ENCODE measurements at places on chromosomes 7 and 10.
A peak's percentile ranks its signal among the peaks of the same experiment; 100 is the strongest.

DNA sequence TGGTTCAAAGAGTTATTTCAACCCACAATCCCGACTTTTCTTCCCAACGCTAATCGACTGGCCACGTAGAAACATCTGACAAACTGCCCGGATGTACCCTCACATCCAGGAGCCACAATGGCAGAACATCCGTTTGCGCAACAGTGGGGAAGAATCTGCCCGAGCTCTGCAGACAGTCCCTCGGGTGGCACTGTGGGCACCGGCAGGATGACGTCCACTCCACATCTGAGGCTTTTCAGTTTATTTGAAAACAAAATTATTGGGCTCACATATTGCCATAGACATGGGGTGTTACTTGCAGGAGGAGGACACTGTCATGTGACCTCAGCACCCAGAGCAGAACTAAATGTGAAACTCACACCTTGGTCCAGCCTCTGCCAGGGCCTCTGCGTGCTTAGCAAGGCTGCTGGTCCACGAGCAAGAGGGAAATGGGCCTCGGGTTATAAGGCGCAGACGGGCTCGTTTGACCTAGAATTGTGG is 84.1 kb downstream of the MKI67 start:
- DNase-seq, result no peak

DNA sequence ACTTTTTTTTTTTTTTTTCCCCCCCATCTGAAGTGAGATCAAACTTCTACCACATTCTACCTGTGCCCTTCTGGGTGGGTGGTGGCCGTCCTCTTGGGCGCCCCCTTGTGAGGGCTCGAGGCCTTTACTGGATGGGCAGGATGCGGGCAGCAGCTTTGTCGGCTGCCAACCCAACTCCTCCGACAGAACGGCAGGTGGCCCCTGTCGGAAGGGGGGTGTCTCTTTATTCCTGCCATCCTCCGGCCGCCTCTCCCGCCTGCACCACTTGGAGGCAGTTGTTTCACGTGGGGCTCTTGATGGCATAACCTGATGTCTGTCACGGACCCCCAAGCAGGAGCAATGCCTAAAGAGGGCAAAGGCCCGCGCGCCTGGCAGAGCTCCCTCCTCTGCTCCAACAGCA is 31.0 kb downstream of the AMZ1 start:
- peak; percentile 63 for DNase-seq

GRCh38 chr10:113576852-113577251 is 24.0 kb downstream of the HABP2 start:
- no peak for DNase-seq

- DNase-seq, result no peak
Measured at GRCh38 chr10:86914734-86915133, 42.7 kb downstream of the MMRN2 start.

DNA sequence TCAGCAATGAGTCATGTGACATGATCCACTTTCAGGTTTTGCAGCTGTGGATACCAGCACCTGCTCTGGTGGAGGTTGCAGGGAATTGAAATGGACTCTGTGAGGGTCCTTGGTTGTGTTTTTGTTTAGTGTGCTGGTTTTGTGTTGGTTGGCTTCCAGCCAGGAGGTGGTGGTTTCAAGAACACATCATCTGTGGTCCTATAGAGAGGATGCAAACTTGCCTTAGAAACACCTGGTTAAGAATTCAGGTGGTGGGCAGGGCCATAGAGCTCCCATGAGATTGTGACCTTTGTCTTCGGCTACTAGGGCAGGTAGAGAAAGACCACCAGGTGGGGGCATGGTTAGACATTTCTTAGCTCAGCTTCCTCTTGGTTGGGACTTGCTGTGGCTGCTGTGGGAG is 59.2 kb upstream of the CYP2C9 start:
- DNase-seq, result no peak

DNA sequence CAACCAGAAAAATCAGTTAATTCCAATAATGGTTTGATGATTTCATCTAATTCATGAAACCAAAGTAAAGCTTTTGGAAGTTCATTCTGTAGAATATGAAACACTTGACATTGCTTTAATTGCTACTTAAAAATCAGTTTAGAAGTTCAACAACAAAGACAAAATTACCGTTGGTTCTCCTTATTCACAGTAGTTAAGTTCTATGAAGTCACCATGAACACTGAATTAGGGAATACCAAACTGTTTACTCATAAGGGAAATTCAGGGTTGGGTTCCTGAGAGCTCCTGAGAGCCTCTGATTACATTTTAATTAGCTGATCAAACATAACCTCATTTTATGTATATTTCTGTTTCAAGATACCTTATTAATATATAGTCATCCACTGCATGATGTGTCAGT is 46.2 kb downstream of the ZNF438 start:
- no peak for DNase-seq

GRCh38 chr10:106506526-106507283 is 657.8 kb downstream of the SORCS1 start:
- no peak for DNase-seq

GRCh38 chr7:112566442-112567324 is 85.9 kb downstream of the LSMEM1 start:
- no peak for DNase-seq

- DNase-seq, result no peak
Measured at GRCh38 chr7:115195208-115195607, 273.3 kb downstream of the MDFIC start.

DNA sequence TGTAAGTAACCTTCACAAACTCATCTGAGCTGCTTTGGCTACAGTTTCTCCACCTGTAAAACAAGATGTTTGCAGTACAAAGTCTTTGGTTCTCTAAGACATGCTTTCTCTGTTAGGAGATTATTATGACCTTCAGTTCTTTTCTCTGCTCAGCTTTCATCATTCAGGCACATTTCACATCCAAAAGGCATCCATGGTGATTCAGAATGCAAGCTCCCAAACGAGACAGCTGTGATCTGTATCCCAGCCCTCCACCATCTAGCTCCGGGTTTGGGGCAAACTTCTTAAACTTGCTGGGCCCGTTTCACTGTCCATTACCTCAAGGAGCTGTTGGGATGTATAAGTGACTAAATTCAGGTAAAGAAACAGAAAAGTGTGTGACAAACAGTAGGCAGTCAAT is 95.8 kb upstream of the COL1A2 start:
- no peak for DNase-seq

DNA sequence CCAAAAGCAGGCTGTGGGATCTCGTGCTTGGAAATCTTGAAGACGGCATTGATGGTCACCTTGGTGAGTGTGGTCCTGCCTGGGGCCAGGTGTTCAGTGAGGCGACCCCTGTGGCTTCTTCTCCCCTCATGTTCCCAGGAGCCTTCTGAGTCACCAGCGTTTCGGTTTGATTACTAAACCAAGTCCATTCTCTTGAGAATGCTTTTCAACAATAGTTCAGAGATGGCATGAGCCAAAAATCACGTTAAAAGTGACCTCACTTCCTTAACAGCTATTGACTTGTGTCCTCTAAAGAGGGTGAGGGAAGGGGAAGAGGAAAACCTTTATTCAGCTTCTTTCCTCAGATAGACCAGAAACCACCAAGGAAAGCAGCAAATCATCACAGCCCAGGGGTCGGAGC is 315.2 kb downstream of the GATA3 start:
- no peak for DNase-seq

- no peak for DNase-seq
Measured at GRCh38 chr7:131717181-131717580, 160.8 kb upstream of the PODXL start.

- no peak for DNase-seq
Measured at GRCh38 chr10:65213170-65213569, 1692.0 kb downstream of the REEP3 start.

DNA sequence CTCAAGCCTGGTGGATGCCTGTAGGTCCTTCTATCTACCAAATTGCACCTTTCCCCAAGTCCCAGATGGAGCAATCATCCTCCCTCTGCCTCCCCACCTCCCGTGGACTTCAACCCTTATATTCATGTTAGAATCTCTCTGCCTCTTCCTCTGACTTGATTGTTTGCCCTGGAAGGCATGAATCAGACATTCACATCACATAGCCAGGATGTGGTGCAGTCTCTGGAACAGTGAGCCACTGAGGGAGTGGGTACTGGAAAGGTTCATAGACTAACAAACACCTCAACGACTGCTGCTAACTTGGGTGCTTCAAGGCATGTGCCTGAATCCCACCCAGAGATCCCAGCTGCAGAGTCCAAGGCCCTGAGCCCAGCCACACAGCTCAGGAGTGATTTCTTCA is 494.0 kb downstream of the TNS3 start:
- DNase-seq, result no peak

GRCh38 chr7:140358412-140359051 is 39.8 kb downstream of the SLC37A3 start:
- no peak for DNase-seq

- no peak for DNase-seq
Measured at GRCh38 chr7:131690441-131690840, 134.0 kb upstream of the PODXL start.
